Activated CD4-positive, alpha-beta T cell treated with anti-CD3 and anti-CD28 coated beads, Interleukin-2, amount 50 U/mL, for 16 hours (primary cell): ENCODE measurements at places on chromosomes 12 and 14.

- no peak for DNase-seq
These were observed 2.7 kb downstream of the GSTZ1 start for GRCh38 chr14:77323571-77323970.

- DNase-seq: no peak
These were observed 4.0 kb downstream of the MAPKAPK5 start for GRCh38 chr12:111846016-111846415.

DNA sequence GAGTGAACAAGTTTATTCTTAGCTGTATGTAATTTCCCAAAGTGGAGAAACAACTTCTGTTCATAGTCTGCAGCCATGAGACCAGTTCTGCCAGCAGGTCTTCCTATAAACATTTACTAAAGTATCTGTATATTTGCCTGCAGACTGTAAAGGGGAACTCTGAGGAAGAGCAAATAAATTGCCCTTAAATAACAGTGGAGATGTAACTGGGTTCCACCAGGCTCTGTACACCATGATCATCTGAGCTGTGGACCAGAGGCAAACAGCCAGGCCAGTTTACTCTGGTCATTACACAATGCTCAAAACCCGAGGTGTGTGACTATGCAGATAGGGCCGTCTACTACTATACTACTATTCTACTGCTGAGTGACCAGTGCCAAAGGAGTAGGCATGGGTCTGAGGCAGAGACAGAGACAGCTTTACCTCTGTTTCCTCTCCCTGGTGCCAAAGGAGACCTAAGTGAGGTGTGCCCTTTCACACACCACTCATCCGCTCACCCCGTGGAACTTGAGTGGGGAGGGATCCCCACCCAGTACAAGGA is 21.1 kb upstream of the CERS5 start:
- no peak for DNase-seq

GRCh38 chr12:116698116-116698515 is 39.8 kb downstream of the SPRING1 start:
- DNase-seq: no peak

GRCh38 chr12:121579190-121579791 is 1.5 kb downstream of the KDM2B start:
- DNase-seq: peak; percentile 10

GRCh38 chr14:38357557-38357956 is 101.7 kb upstream of the CLEC14A start:
- no peak for DNase-seq

GRCh38 chr14:105061428-105062047 is 3.7 kb downstream of the GPR132 start:
- peak; percentile 51 for DNase-seq
